Neural crest cell (in vitro differentiated cells): ENCODE measurements at places on chromosomes 3 and 15. TPM values are rescaled to one million over a fixed set of nuclear protein-coding genes. Genes with fewer than 3 reads are reported as not detected.

HTR3E gene
- total RNA-seq = not detected in 2 replicates

SLC22A14 gene
- total RNA-seq = not detected in 2 replicates

KNL1 gene
- total RNA-seq = 33.4 and 35.3 TPM in 2 replicates

DNA sequence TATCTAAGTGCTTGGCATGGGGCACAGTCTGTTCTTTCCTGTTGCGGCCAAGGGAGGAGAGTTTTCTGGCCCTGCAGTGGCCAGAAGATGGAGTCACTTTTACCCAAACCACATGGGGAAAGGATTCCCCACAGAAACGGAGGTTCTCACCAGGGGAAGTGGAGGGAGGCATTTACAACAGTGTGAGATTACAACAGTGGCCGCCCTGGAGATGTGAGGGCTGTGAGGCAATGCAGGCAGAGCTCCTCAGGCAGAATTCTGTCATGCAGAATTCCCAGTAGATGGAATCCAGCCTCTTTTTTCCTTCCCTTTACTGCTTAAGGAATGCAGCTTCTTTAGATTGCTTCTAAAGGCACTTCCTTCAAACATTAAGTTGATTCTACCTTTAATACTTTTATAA, 83.1 kb downstream of the CACNA1D start:
- H3K27ac ChIP-seq = no peak overlapping the region
- no peak for DNase-seq
- no peaks in the 10 kb centered on the region for H3K27me3 ChIP-seq
- no peak overlapping the region for H3K4me3 ChIP-seq
- no peaks in the 10 kb centered on the region for H3K4me1 ChIP-seq
- no peaks in the 10 kb centered on the region for H3K36me3 ChIP-seq

GALNT15 gene
- not detected in 2 replicates for total RNA-seq

DNA sequence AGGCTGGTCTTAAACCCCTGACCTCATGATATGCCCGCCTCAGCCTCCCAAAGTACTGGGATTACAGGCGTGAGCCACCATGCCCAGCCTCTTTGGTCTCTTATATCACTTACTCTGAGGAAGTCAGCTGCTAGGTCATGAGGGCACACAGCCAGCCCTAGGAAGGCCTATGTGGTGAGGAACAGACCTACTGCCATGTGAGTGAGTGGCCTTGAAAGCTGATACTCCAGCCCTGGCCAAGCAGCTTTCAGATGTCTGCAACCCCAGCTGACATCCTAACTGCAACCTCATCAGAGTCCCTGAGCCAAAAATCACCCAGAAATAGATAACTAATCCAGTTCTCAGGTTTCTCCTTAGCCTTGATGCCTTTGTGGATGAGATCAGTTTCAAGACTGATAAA, 224.3 kb downstream of the EDEM1 start:
- H3K4me3 ChIP-seq = no peak overlapping the region
- peaks cover 15% of the 10 kb centered on the region for H3K27me3 ChIP-seq
- DNase-seq = no peak

DNA sequence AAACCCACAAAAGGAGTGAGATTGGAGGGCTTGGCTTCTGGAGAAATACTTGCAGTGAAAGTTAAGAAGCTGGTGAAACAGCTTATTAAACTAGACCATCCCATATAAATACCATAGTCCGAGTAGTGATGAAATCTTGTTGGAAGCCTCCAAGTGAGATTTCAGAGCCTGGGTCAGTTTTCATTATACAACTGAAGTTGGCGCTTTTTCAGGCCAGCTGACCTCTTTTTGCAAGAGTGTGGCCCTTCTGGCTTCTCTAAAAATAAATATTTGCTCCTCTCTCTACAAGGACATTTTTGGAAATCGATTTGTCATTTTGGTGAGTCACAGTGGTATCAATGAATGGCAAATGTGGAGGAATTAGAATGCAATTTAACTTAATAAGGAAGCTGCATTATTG, 51.2 kb upstream of the THRB start:
- no peak for DNase-seq
- no peaks in the 10 kb centered on the region for H3K4me1 ChIP-seq
- no peak overlapping the region for H3K4me3 ChIP-seq
- H3K27me3 ChIP-seq = no peaks in the 10 kb centered on the region

- no peak for DNase-seq
- H3K4me3 ChIP-seq = no peak overlapping the region
- no peaks in the 10 kb centered on the region for H3K27me3 ChIP-seq
- H3K36me3 ChIP-seq = peaks cover 4% of the 10 kb centered on the region
- H3K4me1 ChIP-seq = no peaks in the 10 kb centered on the region
Measured at GRCh38 chr3:160945336-160945735, 159.8 kb downstream of the B3GALNT1 start.

GRCh38 chr15:77753281-77753873, 120.7 kb upstream of the LINGO1 start:
- peak; percentile 73 for DNase-seq
- no peaks in the 10 kb centered on the region for H3K4me1 ChIP-seq
- peaks cover 4% of the 10 kb centered on the region for H3K27me3 ChIP-seq

- peak; percentile 33 for DNase-seq
- no peak within 1 kb of the TSS for H3K27ac ChIP-seq
- no peaks in the 10 kb centered on the region for H3K4me1 ChIP-seq
- H3K4me3 ChIP-seq = peak within 1 kb of the TSS; percentile 80
- H3K27me3 ChIP-seq = peaks cover 34% of the 10 kb centered on the region
Measured at GRCh38 chr15:73753250-73754130, at the start of gene INSYN1. Gene INSYN1, minus strand, starts transcription at chr15:73753351. Its CDS starts 2,221 bp downstream, at chr15:73751130.

GRCh38 chr3:186299327-186299726, 62.7 kb downstream of the DGKG start:
- no peak for DNase-seq
- no peak overlapping the region for H3K4me3 ChIP-seq

GRCh38 chr15:99157456-99157855, 52.6 kb downstream of the SYNM start:
- no peak overlapping the region for H3K27ac ChIP-seq
- peaks cover 14% of the 10 kb centered on the region for H3K4me1 ChIP-seq
- no peak overlapping the region for H3K4me3 ChIP-seq

GRCh38 chr3:42632146-42632545, 21.4 kb upstream of the ZBTB47 start:
- peaks cover 10% of the 10 kb centered on the region for H3K36me3 ChIP-seq
- peaks cover 17% of the 10 kb centered on the region for H3K4me1 ChIP-seq
- H3K27ac ChIP-seq = no peak overlapping the region
- DNase-seq = no peak
- no peaks in the 10 kb centered on the region for H3K27me3 ChIP-seq

PGBD4 gene
- 1.9 TPM in 2 replicates for total RNA-seq

DNA sequence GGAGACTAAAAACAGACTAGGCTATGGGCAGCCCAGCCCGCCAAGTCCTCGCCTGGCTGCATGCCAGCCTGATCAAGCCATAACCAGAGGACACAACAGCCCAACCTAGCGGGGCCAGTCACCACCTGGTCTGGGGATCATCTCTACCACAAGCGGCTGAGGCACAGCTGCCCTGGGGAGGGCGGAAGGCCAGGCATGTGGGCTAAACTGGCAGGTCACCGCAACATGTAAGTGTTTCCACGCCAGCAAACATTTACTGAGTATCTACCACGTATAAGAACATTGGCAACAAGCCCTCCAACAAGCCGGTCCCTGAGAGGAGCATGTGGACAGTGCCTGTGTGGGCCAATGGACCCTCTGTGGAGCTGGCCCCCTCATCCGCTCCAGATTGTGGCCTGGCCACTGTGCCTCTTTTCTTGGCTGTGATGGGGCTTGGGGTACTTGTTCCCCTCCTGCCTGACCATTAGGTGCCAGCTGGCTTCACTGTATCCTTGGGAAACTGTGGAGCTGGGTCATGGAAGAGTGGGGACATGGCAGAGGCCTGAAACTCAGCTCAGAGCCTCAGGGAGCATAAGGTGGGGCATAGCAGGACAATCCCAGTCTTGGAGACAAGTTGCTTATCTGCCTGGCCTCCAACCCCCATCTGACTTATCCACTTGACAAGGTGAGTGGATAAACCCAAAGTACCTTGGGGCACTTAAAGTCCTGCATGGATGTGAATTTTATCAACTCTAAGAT, 9.0 kb downstream of the UBXN7 start:
- no peaks in the 10 kb centered on the region for H3K27me3 ChIP-seq
- no peak for DNase-seq
- H3K36me3 ChIP-seq = peaks cover 12% of the 10 kb centered on the region

SST gene
- 4.5 and 4.6 TPM in 2 replicates for total RNA-seq

FBXL2 gene
- 8.8 and 11.4 TPM in 2 replicates for total RNA-seq

- no peak overlapping the region for H3K27ac ChIP-seq
- peaks cover 18% of the 10 kb centered on the region for H3K4me1 ChIP-seq
- no peak for DNase-seq
- H3K36me3 ChIP-seq = no peaks in the 10 kb centered on the region
Measured at GRCh38 chr3:127351775-127352350, 64.0 kb upstream of the PRR20G start.

DNA sequence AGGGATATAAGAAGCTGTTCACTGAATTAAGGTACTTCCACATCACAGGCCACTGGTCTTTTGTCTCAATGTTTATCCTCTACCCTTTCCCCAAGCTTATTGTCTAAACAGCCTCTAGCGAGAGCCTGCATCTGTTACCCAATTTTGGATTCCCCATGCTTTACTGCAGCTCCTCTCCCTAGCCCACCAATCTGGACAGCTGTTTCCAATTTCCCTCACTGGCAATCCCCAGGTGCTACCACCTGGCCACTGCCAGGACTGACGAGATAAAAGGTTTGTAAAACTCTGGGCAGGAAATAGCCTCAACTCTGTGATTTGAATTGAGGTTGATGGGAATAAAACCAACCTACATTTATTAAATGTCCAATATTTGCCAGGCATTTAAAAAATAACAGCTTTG, 58.0 kb upstream of the TEX9 start:
- peaks cover 2% of the 10 kb centered on the region for H3K27me3 ChIP-seq
- DNase-seq = no peak
- H3K4me3 ChIP-seq = no peak overlapping the region
- peaks cover 7% of the 10 kb centered on the region for H3K36me3 ChIP-seq
- H3K4me1 ChIP-seq = no peaks in the 10 kb centered on the region

DNA sequence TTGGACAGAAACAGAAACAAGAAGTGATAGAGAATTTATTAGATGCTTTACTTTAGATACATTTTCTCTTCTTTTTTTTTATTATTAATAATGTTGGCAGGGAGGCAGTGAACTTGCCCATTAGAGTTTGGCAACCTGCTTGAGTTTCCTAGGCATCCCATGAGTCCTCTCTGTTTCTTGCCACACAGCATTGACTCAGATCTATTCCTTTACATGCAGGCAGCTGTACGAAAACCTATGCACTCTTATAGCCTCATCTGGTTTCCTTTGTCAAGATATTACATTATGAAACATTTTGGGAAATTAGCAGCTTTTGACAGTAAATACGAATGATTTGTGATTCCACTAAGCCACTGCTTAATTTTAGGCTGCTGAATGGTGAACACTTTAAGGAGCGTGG, 23.3 kb downstream of the IL1RAP start:
- H3K36me3 ChIP-seq = no peaks in the 10 kb centered on the region
- peaks cover 15% of the 10 kb centered on the region for H3K4me1 ChIP-seq
- no peaks in the 10 kb centered on the region for H3K27me3 ChIP-seq
- H3K27ac ChIP-seq = no peak overlapping the region
- no peak for DNase-seq
- H3K4me3 ChIP-seq = no peak overlapping the region

DNA sequence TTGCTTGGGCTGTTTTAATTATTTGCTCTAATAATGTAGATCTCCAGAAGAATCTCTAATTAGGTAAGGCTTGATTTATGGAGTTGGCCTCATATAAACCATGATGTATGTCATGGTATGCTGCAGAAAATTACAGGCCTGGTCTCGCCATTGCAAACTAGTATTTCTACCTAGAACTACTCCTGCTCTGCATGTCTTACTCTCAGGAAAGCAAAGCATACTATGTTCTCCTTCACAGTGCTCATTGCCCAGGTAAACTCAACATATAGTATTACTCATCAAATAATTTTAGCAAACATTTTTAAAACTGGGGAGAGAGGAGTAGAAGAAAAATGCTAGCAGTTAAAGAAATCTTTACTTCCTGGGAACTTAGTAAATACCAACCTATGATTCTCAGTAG, 90.7 kb downstream of the FILIP1L start:
- H3K27ac ChIP-seq = no peak overlapping the region
- no peaks in the 10 kb centered on the region for H3K36me3 ChIP-seq
- H3K27me3 ChIP-seq = no peaks in the 10 kb centered on the region
- no peak overlapping the region for H3K4me3 ChIP-seq
- H3K4me1 ChIP-seq = no peaks in the 10 kb centered on the region
- DNase-seq = no peak

GP5 gene
- total RNA-seq = 0.09 TPM in 1 of 2 replicates, not detected in the other

DNA sequence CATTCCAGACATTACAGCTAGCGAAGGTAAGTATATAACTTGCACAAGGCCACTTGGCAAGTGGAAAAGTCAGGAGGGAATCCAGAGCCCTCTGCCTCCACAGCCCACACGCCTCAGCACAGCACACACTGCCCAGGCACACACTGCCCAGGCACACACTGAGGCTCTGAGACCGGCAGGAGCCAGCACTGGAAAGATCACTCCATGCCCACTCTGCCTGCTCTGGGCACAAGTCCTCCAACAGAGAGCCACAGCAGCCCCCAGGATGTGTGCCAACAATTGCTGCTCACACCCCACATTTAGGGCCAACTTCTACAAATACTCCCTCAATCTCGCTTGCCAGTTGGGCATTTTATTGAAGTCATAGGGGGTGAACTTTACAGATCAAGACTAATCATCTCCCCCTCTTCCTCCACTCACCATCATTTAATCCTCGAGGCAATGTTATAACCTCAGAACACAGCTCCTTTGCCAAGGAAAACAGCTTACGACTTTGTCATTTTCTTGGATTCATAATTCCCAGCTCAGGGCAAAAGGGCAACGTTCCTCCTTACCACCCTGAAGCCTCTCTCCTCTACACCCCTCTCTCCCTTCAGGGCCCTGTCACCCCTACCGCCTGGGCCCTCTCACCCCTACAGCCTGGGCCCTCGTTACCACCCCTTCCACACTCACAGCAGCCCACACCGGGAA, 53.0 kb upstream of the TPM1 start:
- H3K36me3 ChIP-seq = no peaks in the 10 kb centered on the region
- no peak for DNase-seq
- H3K27ac ChIP-seq = no peak overlapping the region
- peaks cover 8% of the 10 kb centered on the region for H3K4me1 ChIP-seq

DNA sequence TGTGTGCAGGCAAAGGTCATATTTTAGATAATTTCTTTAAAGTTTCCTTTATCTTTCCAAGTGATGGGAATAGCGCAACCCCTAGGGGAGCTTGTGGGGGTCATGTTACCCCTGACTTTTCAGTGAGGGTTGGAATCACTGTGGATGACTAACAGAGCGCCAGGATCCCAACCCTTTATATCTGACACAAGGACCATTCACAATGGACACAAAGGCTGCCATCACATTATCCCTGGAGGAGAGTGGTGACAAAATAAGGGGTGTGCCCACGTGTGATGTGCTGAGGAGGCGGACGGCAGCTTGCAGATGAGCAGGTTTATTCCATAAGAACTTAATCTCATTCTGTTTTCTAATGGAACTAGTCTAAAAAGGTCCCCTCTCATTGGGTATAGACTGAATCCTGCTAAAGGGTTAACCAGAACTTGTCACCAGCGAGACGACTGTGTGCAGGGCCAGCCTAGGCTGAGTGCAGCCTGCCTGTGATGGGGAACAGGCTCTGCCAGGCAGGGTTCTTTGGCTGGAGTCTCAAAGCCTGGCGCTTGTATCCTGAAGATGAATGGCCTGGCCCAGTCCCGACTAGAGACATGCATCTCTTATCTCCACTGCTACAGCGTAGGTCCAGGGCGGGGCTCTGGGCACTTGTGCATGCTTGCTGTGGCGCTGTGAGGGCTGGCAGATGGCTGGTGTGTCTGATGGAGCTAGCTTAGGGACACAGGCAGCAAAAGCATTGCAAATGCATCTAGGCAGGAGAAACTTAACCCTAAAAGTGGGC, 50.2 kb downstream of the CHDH start:
- DNase-seq = no peak
- no peak overlapping the region for H3K4me3 ChIP-seq
- no peaks in the 10 kb centered on the region for H3K36me3 ChIP-seq
- no peak overlapping the region for H3K27ac ChIP-seq
- no peaks in the 10 kb centered on the region for H3K27me3 ChIP-seq
- H3K4me1 ChIP-seq = peaks cover 15% of the 10 kb centered on the region
